Stimulated activated CD8-positive, alpha-beta memory T cell treated with anti-CD3 and anti-CD28 coated beads, Interleukin-12 subunit alpha, Interleukin-12 subunit beta, amount 100 ng/mL, for 4 hours (primary cell): ENCODE measurements at places on chromosomes 5 and 9.

- DNase-seq = no peak
Observed at GRCh38 chr5:153660919-153661318, 170.4 kb downstream of the GRIA1 start.

DNA sequence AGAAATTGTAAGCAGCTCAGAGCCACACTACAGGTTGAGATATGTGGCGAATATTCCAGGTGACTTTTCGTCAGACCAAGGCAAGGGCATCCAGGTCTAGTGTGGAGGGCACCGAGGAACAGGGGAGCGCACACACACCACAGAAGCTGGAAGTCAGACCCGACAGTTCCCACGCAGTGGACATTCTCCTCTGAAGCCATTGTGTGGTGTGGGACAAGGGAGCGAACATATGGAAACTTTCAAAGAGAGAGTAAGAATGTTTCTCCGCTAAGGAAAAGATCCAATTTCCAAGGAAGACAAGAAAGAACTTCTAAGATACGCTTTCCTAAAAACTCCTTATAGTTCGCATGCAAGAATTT lies 141.4 kb upstream of the OTULINL start:
- no peak for DNase-seq

- DNase-seq = no peak
Observed at GRCh38 chr5:50766042-50766441, 99.6 kb downstream of the PARP8 start.

DNA sequence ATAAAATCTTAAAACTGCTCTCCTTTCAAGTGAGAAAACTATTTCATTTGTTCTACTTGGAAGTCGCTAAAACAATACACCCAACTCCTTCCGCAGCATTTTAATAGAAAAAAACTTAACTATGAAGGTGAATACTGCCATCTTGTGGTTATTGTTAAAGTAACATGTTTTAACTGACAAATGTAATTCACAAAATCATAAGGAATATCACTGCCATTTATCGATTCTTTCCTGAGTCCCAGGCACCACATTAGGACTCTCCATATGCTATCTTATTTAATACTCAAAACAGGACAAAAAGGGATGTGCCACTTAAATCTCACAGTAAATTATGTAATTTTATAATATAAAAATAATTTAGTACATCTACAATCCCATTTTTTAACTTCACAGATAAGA lies 130.5 kb upstream of the ITGA1 start:
- DNase-seq = no peak

GRCh38 chr5:125377141-125377540 lies 630.7 kb upstream of the ZNF608 start:
- no peak for DNase-seq

- DNase-seq = no peak
Observed at GRCh38 chr5:146828385-146828784, 50.2 kb downstream of the PPP2R2B start.

GRCh38 chr9:96523374-96523773 lies 73.4 kb downstream of the HABP4 start:
- DNase-seq = no peak

- peak; percentile 37 for DNase-seq
Observed at GRCh38 chr5:141681695-141682641, at the start of gene ARAP3. ARAP3 (minus strand) TSS chr5:141682230; CDS start chr5:141680486, 1,744 bp downstream.

DNA sequence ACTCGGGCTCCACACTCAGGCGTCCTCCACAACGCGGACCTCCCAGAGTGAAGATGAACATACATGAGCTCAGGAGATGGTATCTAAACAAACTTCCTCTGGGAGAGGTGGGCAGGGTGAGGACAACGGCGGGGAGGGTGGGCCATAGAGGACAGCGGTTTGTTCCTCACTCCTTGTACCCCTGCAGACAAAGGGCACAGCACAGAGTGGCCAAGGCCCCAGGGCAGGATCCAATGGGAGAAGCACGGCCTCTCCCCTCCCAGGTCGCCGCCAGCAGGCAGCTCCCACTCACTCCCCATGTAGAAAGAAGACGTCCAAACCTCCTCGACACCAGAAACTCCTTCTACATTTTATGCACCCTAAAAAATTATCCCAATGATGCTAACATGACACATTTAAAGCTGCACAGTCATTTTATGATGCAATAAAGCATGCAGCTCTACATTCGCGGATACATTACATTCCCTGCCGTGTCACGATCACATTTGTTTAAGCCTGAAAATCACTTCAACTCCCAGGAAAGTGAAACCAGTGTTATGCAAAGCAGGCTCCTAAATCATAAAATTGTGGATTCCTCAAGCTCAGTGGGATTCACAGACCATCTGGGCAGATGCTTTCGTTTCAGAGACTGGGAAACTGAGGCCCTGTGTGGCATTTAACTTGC lies 87.5 kb upstream of the SARDH start:
- DNase-seq = no peak

- DNase-seq = no peak
Observed at GRCh38 chr9:68437785-68438184, 81.4 kb downstream of the PGM5 start.
